Stimulated activated CD4-positive, alpha-beta T cell treated with anti-CD3 and anti-CD28 coated beads, TNF-alpha, amount 100 ng/mL, for 48 hours (primary cell): ENCODE measurements at places on chromosomes 2 and 18.

DNA sequence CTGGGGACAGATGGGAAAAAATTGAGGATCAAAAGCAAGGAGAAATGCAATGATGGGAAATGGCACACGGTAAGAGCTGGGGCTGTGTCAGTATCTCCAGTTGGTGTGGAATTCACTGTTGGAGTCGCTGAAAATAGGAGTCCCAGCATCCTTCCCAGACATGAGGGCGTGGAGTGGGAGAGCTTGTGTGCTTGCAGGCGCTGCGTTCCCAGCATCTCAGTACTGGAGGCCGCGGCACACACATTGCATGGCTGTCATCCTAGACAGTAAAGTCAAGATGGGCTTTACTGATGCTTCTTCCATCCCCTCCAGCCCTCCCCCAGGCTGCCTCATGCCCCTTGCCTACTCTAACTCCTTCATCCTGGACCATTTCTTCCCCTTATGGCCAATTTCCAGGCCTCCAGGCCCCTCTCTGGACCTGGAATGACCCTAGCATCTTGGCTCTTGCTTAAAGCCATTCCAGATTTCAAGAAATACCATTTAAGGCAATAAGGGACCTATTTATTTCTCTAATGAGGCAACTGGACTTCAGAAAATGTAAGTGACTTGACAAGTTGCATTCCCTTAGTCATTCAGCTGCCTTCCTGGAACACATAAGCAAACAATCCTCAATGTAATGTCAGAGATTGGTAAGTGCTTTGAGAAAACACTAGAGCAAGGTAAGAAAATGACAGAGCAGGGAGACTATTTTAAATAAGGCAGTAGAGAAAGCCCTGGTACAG, 70.5 kb upstream of the TTC39C start:
- no peak for DNase-seq

- no peak for DNase-seq
Observed at GRCh38 chr2:177641331-177641730, 248.8 kb downstream of the AGPS start.

- no peak for DNase-seq
Observed at GRCh38 chr2:10079266-10079869, 843 bp downstream of the CYS1 start.

DNA sequence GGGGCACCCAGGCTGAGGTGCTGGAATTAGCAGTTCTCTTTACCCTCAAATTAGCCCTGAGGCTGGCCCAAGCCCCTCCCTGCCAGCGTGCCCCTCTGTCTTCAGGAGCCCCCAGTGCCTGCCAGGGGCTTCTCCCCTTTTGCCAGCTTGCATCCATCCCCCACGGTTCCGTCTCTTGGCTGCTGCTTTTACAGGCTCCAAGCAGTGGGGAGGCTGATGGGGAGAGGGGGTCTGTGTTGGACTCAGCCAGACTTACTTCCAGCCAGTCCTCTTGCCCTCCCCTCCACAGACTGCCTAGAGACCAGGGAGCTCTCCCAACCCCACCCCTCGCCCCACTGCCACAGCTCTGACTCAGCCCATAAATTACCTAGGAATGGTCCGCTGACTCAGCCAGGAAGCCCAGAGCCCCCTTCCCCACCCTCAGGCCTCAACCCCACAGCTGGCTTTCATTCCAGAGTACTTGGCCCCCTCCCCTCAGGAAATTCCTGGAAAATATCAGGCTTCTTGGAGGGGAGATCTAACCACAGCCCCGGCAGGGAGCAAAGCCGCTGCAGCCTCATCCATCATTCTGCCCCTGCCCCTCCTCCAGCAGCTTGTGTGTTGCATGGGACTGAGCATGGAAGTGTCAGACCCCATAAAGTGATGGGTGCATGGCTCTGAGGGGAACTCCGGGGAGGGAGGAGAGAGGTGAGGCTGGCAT, 184.6 kb downstream of the ZFP36L2 start:
- DNase-seq = no peak

DNA sequence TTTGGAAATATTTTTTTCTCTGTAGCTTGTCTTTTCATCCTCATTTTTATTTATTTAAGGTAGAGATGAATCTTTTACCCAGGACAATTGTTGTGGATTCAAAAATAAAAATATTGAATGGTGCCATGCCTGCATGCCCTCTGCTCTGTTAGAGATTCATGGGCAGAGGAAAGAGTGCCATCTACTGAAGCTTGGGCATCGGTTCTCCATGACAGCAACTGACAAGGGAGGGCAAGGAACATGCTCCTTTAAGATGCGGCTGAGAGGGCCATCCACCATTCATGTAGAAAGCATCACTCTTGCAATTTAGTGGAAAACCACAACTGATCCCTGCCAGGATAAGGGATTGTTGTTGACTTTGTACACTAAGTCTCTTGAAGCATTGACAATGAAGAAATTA, 79.9 kb downstream of the PARD3B start:
- no peak for DNase-seq

GRCh38 chr18:51425889-51426288, 228.4 kb upstream of the MEX3C start:
- no peak for DNase-seq

GRCh38 chr2:127321303-127321702, 27.4 kb upstream of the ERCC3 start:
- no peak for DNase-seq

GRCh38 chr2:45823723-45824206, 172.3 kb downstream of the PRKCE start:
- no peak for DNase-seq

DNA sequence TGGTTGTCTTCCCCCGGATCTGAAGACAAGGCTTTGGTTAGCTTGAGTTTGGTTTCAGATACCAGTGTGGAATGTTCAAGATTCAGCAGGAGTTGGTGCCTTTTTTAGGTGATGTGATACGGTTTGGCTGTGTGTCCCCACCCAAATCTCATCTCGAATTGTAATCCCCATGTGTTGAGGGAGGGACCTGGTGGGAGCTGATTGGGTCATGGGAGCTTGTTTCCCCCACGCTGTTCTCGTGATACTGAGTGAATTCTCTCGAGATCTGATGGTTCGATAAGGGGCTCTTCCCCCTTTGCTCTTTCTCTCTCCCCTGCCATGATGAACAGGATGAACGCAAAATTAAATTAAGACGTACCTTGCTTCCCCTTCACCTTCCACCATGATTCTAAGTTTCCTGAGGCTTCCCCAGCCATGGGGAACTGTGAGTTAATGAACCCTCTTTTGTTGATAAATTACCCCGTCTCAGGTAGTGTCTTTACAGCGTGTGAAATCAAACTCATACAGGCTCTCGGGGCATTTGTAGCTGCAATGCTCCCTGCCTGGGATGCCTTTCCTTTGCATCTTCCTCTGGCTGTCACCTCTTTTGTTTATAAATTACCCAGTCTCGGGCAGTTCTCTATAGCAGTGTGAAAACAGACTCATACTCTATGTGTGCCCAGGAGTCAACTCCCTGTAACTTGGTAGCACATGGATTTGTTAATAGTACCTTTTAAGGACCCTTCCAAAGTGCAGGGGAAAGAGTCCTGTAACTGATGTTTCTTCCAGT, 21.3 kb downstream of the PDCD1 start:
- no peak for DNase-seq
